ENCODE measurements at places on chromosomes 1 and 21.

DNA sequence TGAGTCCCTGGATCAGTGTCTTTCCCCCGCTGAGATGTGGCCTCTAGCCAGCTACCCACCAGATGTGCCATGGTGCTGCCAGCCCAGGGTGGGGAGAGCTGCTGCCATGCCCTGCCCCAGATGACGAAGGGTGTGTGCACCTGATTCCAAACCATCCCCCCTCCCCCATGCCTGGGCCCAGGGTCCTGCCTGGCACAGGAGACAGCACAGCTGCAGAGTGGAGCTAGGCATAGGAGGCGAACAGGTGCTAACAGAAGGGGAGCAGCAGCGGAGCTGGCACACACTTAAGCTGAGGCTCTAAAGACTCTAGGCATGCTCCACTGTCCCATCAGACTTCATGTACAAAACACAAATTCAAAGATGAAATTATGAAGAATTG is 9.0 kb upstream of the LDLRAP1 start:
- no peak for DNase-seq

DNA sequence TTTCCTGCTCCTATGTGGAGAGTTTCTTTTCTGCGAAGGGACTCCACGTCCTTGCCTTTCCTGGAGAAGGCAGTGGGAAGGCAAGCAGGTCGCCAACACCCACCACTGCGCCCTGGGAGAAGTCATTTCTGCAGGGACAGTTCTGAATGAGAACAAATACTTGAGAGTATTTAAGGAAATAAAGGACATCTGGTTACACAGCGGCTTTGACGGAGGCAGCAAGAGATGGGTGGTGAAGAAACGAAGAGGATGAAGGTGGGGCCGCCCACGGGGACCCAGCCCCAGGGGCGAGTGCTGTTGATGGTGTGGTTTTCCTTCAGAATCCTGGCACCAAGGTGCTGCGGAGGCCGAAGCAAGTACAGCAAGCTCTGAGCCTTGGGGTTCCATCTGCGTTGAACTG is 75.5 kb downstream of the PSMG1 start:
- DNase-seq = no peak

- DNase-seq = no peak
These were observed 437.1 kb downstream of the PLPP3 start for GRCh38 chr1:56142301-56142700.

DNA sequence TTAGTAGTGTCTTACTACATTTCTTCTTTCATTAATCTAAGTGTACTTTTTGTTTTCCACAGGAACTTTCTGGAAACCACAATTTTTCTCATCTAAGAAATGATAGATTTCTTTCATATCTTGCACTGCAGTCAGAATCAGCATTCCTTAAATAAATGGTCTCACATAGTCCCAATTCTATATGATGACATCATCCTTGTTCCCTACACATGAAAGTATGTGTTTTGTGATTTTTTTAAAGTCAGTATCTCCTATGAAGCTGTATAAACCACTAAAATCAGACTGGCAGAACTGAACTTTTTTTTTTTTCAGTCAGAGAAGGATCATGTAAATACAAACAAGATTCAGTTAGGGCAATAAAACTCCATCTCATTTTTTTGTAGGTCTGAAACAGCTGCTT is 742.6 kb upstream of the CXADR start:
- peak; percentile 41 for DNase-seq

DNA sequence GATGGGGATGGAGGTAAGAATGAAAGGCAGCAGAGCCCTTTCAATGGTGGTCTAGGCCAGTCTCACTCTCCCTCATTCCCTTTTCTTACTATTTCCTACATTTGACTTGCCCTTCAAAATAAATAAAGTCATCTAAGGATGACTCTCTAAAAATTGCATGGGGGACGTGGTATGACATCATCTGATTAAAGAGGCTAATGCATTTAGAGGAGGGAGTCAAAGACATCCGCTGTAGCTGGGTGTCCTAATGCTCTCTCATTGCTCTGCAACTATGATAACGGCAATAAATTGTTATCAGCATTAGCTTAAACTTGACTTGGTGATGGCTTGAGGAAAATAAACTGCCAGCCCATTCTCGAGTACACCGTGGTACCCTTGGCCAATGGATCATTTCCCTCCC is 225.6 kb upstream of the PBX1 start:
- DNase-seq = no peak

DNA sequence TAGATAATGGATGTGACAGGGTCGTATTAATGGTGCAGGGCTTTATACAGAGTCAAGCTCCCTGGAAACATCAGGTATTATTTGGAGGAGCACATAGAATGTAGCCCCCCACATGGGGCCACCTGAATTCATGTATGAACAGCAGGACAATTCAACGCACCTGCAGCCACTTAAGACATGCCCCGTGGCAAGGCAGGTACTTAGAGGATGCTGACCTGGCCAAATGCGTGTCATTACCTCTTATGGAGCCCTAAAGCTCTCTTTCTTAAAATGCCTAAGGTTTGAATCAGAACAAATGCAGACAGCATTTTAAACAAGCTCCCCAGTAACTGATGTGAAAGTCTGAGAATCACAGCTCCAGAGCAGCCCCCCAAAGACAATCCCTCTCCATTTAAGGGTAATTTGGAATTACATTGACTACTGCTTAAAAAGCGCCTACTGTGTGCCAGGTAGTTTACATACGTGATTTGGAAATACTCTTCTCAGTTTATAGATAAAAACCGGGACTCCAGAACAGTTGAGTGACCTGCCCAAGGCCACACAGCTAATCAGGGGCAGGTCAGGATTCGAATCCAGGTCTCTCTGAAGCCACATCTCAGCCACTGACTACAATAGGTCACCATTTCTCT is 71.0 kb upstream of the KLHDC7A start:
- DNase-seq = no peak

- DNase-seq = no peak
These were observed 28.6 kb downstream of the GNG12 start for GRCh38 chr1:67804710-67805109.

- DNase-seq = peak; percentile 55
These were observed 7.3 kb downstream of the GLMN start for GRCh38 chr1:92291372-92291999.

DNA sequence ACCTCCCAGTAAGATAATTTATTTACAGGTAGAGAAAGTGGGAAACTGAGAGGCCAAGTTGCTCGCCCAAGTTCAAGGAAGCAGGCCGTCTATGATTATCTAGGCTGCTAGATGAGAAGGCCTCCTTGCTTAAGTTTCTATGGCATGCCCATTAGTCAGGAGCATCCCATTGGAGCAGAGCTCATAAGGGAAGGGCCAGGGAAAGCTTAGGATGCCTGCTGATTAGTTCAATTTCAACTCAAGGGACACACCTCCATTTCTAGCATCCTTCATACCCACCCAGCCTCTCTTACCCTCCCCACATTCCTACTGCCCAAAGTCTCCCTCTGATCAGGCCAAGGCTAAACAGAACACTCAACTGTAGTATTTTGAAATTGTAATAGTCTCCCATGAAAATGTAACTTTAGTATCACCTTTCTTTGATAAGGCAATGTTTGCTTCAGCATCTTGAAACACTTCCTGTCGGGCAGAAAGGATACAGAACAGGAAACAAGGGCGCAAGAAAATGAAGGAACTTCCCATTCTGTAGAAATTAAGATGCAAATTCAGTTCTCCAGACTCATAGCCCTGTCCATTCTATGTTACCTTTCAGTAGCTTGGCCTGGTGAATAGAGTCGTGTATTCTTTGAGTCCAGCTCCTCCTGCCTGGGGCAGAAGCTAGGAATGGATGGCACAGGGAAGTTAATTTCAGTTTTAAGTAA is 46.3 kb upstream of the TARBP1 start:
- DNase-seq = no peak

- DNase-seq = no peak
These were observed 10.2 kb upstream of the GNL2 start for GRCh38 chr1:37605806-37606474.

DNA sequence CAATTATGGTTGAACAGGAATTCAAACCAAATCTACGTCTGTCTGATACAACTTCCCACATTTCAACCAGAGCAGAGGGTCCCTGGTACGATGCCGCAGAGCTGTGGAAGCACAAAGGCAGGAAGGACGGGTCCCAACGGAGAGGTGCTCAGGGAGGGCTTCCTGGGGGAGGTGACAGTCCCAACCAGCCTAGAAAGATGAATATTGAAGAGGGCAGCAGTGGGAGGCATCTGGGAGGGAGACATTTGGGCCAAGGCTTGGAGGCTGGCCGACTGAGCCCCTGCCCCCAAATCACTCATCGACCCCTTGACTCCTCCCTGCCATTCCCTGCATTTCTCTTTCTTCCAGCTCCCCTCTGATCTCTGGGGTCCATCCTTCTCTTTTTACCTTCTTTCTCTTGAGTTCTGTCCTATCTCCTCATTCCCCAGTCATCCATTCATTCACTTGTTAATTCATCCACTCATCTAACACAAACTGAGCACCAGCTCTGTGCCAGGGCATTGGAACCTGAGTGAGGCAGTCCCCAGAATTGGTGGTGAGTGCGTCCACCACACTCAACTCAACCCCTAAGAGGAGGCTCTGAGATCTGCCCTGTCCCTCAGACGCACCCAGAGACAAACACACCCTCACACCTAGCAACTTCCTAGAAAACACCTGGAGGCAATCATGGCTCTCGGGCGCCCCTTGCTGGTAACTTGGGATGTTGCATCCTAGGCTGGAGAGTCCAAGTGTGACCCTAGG is 13.2 kb upstream of the CELA3B start:
- DNase-seq = peak; percentile 57

DNA sequence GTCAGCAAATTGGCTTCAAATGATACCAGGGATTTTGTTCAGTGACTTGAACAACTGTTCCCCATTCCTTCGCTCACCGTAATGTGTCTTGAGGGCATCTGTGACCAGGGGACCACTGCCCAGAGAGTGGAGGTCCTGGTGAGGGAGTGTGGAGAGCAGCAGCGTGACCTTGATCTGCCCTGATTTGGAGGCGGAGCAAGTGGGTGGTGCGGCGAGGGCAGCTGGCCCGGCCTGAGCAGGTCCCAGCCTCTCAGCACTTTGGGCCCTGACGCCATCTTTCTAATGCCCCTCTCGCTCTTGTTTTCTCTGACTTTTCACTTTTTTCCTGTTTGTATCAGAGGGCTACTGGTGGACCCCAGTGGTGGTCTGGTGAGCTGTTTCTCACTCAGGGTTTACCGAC is 31.1 kb downstream of the DIP2A start:
- DNase-seq = no peak

GRCh38 chr1:14862114-14862771 is 263.8 kb downstream of the KAZN start:
- no peak for DNase-seq

- DNase-seq = peak; percentile 51
These were observed 249.4 kb upstream of the B3GALT2 start for GRCh38 chr1:193435781-193436180.

DNA sequence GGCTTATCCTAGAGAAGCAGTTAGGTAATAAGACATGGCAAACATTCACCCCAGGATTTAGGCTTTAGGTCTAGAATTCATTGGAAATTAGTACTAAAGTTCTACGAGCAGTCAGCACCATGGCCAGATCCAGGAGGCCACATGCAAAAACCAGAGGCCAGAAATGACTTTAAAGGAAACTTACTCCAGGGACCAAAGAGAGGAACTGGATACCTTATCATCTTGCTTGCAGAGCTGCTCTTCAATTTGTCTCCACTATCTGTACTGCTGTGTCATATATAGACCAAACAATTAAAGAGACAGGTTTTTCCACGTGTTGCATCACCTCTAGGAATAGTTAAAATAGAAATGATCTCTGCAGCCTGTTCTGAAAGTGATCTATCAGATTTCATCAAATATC is 127.8 kb downstream of the LMX1A start:
- no peak for DNase-seq

- no peak for DNase-seq
These were observed 21.9 kb downstream of the DIRAS3 start for GRCh38 chr1:68028566-68028965.

DNA sequence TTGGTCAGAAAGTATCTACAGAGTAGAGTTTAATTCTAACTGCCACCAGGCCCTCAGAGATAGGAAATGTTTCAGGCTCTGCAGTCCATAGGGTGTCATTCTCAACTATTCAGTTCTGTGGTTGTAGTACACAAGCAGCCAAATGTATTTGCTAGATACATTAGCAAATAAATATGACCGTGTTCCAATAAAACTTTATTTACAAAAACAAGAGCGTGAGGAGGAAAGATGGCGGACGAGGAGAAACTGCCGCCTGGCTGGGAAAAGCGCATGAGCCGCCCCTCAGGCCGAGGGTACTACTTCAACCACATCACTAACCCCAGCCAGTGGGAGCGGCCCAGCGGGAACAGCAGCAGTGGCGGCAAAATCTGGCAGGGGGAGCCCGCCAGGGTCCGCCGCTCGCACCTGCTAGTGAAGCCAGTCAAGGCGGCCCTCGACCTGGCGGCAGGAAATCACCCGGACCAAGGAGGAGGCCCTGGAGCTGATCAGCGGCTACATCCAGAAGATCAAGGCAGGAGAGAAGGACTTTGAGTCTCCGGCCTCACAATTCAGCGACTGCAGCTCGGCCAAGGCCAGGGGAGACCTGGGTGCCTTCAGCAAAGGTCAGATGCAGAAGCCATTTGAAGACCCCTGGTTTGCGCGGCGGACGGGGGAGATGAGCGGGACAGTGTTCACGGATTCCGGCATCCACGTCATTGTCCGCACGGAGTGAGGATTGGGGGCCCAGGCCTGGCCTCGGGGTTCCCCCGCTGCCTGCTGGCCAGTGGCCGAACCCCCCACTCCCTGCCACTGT is 286.1 kb downstream of the LRRC40 start:
- DNase-seq = no peak

GRCh38 chr21:41956926-41957729 is 3.3 kb upstream of the C2CD2 start:
- peak; percentile 77 for DNase-seq

GRCh38 chr1:178344513-178345091 is 152.2 kb downstream of the CLEC20A start:
- peak; percentile 92 for DNase-seq

DNA sequence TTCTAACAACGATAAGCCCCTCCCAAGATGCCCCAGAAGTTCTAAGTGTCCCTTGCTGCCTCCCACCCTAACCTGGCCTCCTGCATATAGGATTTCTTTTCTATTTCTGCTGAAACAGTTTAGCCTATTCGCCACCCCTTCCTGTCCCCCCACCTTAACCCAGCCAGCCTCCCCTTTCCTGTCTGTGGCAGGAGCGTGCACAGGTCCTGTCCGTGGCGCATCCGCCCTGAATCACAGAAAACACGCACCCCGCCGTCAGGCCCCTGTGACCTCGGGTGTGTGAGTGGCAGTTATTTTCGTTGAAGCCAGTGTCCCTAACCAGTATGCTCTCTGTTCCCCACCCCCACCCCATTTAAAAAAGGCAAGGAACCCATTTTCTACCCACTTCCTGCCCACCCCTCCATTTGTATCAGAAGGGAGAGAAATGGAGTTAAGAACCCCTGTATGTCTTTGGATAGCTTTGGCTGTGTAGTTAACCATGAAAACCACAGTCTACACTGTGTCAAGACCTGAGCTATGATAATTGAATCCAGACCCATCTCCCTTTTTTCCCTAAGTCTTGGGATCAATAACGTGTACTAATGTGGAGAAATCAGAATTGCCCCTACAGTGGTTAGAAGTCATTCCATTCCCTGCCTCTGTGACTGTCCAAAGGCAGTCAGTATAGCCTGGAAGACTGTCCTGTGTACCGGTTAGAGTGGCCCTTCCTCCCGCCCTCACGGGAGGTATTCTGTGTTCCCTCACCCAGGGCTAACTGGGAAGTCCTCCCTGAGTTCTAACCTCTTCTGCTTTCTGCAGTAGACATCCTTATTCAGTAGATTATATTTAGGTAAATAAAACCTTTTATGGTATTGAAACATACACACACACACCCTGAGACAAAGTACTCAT is 1.8 kb downstream of the PLEKHO1 start:
- DNase-seq = peak; percentile 58

- DNase-seq = no peak
These were observed 24.6 kb upstream of the KIF1B start for GRCh38 chr1:10185759-10186158.

GRCh38 chr1:24970926-24971875 is 41.1 kb upstream of the RUNX3 start:
- peak; percentile 35 for DNase-seq
